Tongue (tissue), 3 donors: ENCODE measurements at places on chromosomes 3 and 15. TPM values are rescaled to one million over a fixed set of nuclear protein-coding genes. Genes with fewer than 3 reads are reported as not detected.

Gene ACY1
- total RNA-seq: 16.8 TPM

Gene INSYN1
- 14.8 TPM for total RNA-seq

GRCh38 chr3:64329037-64329436 lies 103.8 kb upstream of the PRICKLE2 start:
- no peak for DNase-seq

Gene NR2E3
- total RNA-seq: 2.2 TPM

Gene ITIH4
- total RNA-seq: 10.1 TPM

DNA sequence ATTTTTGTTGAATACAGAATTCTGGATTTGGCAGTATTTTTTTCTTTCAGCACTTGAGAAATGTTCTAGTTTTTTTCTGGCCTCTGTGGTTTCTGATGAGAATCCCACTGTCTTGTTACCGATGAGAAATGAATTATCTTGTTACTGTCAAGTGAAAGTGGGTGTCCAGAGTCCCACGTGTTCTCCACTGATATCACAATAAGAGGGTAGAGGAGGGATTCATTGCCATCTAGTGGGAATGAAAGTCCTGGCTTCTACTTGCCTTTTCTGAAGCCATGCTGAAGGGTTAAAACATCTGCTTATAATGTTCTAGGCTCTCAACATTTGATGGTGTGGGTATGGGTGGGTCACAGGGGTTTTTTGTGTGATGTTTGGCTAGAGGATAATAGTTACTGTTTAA lies 66.1 kb downstream of the SEC22A start:
- no peak for DNase-seq

DNA sequence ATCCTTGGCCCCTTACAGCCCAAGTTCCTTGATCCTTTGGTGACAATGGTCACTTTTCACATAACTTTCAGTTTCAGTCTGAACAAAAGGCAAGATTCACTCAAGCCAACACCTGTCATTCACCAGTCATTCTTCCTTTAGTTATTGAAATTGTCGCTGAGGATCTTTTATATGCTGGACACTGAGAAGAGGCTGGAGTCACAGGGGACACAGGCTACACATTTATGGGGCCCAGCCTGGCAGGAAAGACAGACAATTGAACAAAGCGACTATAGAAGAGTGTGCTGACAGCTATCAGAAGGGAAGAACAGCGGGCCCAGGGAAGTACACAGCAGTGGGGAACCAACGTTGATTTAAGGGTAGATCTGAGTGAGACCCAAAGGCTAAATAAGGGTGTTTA lies 69.8 kb upstream of the PROK2 start:
- no peak for DNase-seq

Gene GHRL
- total RNA-seq: not detected

DNA sequence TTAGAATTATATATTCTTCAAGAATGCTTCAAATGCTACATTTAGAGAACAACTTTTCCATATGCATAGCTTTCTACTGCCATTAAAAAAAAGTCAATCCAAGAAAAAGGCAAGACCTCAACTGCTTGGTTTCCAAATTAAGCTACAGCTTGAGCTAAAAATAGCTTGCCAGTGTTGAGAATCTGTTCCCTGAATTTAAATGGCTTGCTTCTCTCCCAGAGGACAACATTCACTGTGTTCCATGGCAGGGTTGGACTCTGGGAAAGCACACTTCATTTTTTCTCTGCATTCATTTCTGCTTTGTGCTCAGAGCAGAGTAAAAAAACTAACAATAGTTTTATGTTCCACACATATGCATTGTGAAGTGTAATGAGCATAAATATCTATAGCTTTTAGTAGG lies 50.3 kb upstream of the ACTL6A start:
- peak; percentile 54 for DNase-seq

DNA sequence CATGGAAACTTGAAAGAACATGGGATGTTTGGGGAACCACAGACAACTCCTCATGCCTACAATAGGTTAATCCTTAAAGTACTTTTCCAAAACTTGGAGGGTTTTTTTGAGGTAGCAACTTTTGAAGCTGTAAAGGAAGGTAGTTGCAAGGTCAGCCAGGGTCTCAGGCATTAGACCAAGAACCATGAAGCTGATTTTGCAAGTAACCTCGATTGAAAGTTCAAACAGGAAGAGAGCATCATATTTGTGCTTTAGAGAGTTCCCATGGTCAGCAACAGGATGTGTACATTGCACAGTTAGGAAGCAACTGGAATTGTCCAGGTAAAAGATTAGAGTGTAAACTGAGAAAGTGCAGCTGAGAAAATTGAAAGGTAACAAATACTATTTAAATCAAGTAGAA lies 199.8 kb upstream of the NR2F2 start:
- no peak for DNase-seq

DNA sequence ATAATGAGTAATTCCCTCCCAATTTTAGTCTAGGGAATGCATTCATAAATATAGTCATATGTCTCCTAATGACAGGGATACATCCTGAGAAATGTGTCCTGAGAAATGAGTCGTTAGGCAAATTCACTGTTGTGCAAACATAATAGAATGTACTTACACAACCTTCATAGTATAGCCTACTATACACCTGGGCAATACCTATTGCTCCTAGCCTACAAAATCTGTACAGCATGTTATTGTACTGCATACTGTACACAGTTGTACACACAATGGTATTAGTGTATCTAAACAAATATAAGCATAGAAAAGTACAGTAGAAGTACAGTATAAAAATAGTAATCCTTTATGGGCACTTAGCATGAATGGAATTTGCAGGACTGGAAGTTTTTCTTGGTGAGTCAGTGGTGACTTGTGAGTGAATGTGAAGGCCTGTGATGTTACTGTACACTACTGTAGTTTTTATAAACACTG lies 6.6 kb downstream of the DTWD1 start:
- no peak for DNase-seq

GRCh38 chr3:195239121-195239520 lies 31.8 kb downstream of the XXYLT1 start:
- DNase-seq: no peak

Gene PRTG
- 19.7 TPM for total RNA-seq

Gene ACTL6A
- 41.9 TPM for total RNA-seq

DNA sequence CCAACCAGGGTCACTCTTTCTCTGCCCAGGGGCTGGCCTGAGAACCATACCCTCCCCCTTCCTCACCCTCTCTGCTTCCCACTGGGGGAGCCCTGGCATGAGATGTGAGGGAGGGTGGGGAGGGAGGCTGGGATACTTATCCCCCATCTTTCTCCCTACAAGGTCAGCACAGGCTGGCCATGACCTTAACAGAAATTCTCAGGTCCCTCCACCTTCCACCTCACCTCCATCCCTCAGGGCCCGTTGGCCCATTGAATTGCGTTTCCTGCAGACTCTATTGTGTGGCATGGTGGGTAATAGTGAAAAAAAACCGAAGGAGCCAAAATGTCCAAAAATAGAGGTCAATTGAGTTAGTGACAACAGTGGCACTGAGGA lies 159.5 kb downstream of the OR4M2 start:
- no peak for DNase-seq

- peak; percentile 54 for DNase-seq
These were observed 9.8 kb downstream of the SCG5 start for GRCh38 chr15:32651229-32651837.

GRCh38 chr15:51936105-51936478 lies 35.5 kb downstream of the LEO1 start:
- DNase-seq: no peak

DNA sequence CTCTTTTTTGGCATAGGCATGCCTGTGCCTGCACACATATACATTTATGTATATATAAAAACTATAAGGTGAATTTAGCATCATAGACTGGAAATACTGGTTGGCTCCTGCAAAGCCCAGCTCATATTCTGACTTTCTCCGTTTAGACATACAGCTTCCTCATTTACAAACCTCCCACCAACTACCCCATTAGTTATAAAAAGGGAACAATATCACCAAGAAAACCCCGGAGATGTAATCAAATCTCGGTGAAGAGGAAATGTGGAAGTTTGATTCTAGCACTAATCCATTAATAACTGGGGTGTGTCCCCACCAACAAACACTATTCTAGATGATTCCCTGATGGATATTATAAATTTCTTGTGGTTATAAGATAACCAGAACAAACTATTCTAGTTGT lies 517.7 kb upstream of the TBL1XR1 start:
- DNase-seq: no peak

DNA sequence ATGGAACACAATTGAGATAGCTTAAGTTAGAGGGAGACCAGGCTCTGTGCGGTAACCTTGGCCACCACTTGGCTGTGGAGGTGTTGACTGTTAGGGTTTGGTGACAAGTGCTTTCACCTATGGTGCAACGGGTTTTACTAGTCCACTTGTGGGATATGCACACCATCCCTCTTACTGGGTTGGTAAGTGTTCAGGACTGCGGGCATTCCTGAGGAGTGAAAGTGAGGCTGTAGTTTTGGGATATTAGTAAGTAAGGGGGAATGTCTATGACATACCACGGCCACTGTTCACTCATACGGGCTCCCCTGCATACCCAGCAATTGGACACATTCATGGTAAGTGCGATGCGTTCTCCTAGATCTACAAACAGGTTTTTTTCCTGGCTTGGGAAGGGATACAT lies 8.0 kb upstream of the RAD54L2 start:
- DNase-seq: no peak

- DNase-seq: no peak
These were observed 2.4 kb downstream of the SKOR1 start for GRCh38 chr15:67827562-67828277.

DNA sequence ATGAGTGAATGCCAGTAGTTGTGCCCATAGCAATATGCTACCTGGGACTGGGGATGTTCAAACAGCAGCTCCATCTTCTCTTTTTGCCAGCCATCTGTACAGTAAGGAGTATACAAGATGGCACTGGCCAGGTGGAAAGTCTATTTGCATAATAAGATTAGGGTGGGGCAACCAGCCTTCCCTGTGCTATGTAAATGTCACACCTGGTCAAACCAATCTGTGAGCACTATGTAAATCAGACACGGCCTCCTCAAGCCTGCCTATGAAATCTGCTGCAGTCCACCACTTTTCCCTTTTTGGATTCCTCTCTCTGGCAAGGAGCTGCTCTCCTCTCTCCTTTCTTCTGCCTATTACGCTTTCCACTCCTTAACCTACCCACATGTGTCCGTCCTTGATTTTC lies 53.0 kb downstream of the C3orf80 start:
- no peak for DNase-seq

Gene LINGO1
- total RNA-seq: 2.9 TPM

- DNase-seq: no peak
These were observed 975.4 kb downstream of the ZPLD1 start for GRCh38 chr3:103410231-103410630.
